Activated CD8-positive, alpha-beta memory T cell treated with anti-CD3 and anti-CD28 coated beads for 1 hour (primary cell): ENCODE measurements at places on chromosomes 5 and 9.

GRCh38 chr5:107766439-107766838, 95.7 kb upstream of the EFNA5 start:
- no peak for DNase-seq

GRCh38 chr5:5437227-5438172, 15.0 kb downstream of the ICE1 start:
- no peak for DNase-seq

DNA sequence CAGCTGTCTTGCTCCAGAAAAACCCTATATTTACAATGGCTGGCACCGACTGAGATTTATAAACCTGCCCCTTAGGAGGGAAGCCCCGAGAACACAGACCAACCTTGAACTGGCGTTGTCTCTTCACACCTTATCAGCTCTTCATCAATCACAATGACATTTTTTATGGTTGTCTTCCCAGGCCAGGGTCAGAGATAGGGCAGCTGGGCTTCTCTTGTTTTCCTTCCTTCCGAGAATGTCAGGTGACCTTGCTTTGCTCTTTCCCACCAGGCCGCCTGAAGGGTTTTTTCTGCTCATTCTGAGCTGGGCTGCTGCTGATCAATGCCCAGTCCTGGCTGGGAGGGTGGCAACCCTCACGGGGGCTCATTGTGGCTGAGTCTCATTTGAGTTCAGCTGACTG, 619.1 kb downstream of the CCDC171 start:
- DNase-seq, result no peak

DNA sequence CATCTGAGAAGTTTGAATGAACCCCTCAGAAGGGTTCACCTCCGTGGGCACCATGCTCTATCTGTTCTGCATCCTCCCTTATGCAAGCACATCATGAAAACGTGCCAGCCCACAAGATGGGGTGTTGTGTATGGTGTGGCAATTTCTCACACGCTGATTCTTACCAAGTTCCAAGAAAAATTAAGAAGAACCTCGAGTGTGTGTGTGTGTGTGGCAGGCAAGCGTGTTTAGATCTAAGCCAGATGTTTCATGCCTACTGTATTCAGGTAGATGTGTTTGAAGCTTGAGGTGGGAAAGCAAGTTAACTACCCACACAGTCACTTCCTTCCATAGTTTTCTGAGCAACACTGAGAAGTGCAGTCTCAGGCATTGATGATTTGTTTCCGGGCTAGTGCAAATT, 77.7 kb upstream of the GNA14 start:
- DNase-seq, result no peak

DNA sequence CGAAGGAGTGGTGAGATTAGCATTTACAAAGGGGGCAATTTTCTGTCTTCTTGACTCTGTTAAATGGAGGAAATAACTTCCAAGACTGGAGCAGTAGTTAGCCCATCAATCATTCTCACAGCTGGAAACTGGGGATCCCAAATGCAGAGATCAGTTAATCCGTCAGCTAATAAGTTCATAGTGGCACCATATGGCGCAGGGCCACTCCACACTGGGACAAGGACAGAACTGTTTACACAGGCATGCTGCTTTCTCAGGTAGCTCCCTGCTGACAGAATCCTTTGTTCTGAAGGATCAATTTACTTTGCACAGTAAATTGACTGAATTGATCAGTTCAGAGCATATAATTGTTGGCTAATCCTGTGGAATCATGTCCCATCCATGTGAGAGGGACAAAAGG, 395.7 kb downstream of the TMEM161B start:
- DNase-seq, result no peak

DNA sequence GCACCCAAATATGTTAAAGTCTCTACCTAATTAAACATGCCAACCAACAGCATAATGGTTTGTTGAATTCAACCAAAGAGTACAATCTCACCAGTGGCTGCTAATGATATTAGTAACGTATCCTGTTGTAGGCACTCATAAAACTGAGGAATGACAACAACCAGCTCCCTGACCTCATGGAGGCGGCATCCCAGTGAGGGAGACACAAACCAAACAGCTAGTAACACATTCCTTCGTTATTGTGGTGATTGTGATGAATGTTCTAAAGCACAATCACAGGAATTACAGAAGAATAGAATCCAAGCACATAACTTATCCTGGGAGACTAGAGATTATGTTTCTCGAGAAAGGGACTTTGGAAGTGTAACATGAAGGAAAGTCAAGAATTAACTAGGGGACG, 224.6 kb downstream of the CTNND2 start:
- DNase-seq, result no peak

DNA sequence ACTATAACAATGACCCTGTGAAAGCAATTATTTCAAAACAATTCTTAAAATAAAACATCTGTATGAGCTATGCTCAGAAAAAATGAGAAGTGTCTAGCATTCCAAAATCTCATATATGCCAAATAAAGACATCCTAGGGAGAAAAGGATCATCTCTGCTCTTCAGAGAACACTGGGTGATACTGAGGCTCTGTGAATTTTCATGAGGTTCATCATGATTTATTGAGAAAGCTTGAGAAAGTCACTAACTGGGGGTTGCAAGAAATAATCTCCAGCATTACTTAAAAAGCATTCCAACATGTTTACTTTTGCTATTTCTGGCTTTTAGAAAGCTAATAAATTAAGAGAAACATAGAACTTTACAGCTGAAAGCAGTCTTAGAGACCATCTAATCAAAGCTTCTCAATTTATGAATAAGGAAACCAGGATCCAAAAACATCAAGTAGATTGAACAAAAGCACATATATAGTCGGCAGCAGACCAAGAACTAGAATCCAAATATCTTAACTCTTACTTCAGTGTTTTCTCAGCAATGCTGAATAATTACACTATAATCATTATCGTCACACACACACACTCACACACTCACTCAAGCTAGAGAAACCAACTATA, 372.8 kb downstream of the NR2F1-AS1 start:
- DNase-seq, result no peak

DNA sequence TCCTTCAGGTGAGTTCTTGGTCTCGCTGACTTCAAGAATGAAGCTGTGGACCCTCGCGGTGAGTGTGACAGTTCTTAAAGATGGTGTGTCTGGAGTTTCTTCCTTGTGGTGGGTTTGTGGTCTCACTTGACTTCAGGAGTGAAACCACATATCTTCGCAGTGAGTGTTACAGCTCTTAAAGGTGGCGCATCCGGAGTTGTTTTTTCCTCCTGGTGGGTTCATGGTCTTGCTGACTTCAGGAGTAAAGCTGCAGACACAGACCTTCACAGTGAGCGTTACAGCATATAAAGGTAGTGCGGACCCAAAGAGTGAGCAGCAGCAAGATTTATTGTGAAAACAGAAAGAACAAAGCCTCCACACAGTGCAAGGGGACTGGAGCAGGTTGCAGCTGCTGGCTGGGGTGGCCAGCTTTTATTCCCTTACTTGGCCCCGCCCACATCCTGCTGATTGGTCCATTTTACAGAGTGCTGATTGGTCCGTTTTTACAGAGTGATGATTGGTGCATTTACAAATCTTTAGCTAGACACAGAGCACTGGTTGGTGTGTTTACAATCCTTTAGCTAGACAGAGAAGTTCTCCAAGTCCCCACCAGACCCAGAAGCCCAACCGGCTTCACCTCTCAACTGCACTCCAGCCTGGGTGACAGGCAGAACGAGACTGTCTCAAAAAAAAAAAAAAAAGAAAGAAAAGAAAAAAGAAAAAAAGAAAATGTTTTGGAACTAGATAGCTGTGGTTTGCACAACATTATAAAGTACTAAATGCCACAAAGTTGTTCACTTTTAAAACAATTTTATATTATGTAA, 9.1 kb upstream of the ERMP1 start:
- peak; percentile 31 for DNase-seq
